Activated T-helper 1 cell treated with anti-CD3 and anti-CD28 coated beads, Interleukin-12 subunit alpha, Interleukin-12 subunit beta, Interleukin-2, Interleukin-4 antibody, amounts not matched to agents 30 ng/mL and 10 ng/mL and 1 ng/mL, durations not matched to agents 14 hours and 24 hours and 36 hours (primary cell): ENCODE measurements at places on chromosomes 5 and 9. TPM values are rescaled to one million over a fixed set of nuclear protein-coding genes. Genes with fewer than 3 reads are reported as not detected.

- DNase-seq, result no peak
- H3K36me3 ChIP-seq, result no peaks in the 10 kb centered on the region
- no peaks in the 10 kb centered on the region for H3K27me3 ChIP-seq
- H3K4me1 ChIP-seq, result no peaks in the 10 kb centered on the region
- no peak overlapping the region for H3K4me3 ChIP-seq
- no peak overlapping the region for H3K27ac ChIP-seq
Measured at GRCh38 chr5:21765406-21765805, 1087.7 kb downstream of the CDH12 start.

DNA sequence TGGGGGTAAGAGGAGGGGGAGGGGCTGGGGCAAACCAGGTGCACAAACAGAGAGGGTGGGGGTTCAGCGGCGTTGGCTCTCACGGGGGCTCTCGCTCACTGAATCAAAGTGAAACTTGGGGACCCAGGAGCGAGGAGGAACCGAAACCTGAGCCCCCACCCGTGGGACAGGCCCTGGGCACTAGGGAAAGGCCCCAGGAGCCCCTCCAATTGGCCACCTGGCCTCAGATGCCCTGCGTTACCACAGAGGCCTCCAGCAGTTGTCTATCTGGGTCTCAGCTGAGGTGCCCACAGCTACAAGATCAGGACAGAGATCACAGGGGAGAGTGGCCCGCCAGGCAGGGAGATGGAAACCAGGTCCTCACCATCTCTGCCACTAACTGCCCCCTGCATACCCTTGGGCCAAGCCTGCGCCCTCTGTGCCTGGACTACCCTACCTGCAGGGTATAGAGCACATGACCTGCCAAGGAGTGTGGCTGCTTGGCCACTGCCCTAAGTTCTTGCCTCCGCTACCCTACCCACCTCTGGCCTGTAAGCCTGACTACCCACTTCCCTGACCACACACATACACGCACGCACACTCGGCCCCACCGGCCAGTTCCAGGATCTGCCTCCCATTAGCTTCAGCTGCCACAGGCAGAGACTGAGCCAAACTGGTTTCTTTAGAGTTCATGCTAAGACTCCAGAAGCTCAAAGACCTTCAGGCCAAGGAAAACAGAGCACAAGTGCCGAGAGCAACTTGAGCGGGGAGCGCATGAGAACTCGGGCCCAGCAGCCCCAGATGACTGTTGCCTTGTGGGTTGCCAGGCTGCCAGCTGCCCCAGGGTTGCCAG, 39.9 kb downstream of the PAX5 start:
- H3K4me1 ChIP-seq, result no peaks in the 10 kb centered on the region
- no peaks in the 10 kb centered on the region for H3K36me3 ChIP-seq
- no peak for DNase-seq
- H3K27me3 ChIP-seq, result peaks cover 22% of the 10 kb centered on the region
- no peak overlapping the region for H3K27ac ChIP-seq
- H3K4me3 ChIP-seq, result no peak overlapping the region

SPDL1 gene
- 34.1 and 41.0 TPM in 2 replicates for total RNA-seq

DNA sequence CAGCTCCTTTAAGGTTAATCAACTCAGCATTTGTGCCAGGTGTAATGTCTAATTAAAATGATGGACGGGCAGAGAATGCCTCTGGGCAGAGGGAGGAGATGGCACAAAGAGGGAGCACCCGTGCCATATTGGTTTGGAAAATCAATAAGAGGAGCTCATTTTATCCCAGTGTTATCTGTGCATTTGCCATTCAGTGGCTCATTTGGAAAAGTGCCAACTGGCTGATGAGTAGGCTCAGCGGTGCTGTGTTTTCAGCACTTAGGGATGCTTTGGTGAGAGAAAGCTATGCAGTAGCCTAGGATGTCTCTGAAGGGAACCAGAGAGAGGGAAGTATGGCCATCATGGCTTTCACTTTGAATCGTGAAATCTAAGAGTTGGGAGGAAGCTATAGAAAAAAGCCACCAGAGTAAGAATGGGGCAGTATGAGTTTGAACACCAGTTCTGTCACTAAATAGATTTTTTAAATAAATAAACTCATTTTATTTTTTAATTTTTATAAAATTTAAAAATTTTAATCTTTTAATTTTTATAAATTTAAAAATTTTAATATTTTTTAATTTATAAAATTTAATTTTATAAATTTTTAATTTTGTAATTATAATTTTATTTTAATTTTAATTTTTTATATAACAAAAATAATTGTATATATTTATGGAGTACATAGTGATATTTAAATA, 472.8 kb downstream of the BRINP1 start:
- H3K4me3 ChIP-seq, result no peak overlapping the region
- no peaks in the 10 kb centered on the region for H3K27me3 ChIP-seq
- no peak overlapping the region for H3K27ac ChIP-seq
- DNase-seq, result no peak

GKAP1 gene
- 1.5 TPM in 2 replicates for total RNA-seq

GRCh38 chr9:456365-456764, 241.7 kb downstream of the DOCK8 start:
- H3K4me3 ChIP-seq, result no peak overlapping the region
- no peak overlapping the region for H3K27ac ChIP-seq
- peaks cover 41% of the 10 kb centered on the region for H3K4me1 ChIP-seq
- no peaks in the 10 kb centered on the region for H3K27me3 ChIP-seq
- no peak for DNase-seq
